ENCODE measurements at places on chromosomes 2 and 18. TPM values are rescaled to one million over a fixed set of nuclear protein-coding genes. Genes with fewer than 3 reads are reported as not detected.

DNA sequence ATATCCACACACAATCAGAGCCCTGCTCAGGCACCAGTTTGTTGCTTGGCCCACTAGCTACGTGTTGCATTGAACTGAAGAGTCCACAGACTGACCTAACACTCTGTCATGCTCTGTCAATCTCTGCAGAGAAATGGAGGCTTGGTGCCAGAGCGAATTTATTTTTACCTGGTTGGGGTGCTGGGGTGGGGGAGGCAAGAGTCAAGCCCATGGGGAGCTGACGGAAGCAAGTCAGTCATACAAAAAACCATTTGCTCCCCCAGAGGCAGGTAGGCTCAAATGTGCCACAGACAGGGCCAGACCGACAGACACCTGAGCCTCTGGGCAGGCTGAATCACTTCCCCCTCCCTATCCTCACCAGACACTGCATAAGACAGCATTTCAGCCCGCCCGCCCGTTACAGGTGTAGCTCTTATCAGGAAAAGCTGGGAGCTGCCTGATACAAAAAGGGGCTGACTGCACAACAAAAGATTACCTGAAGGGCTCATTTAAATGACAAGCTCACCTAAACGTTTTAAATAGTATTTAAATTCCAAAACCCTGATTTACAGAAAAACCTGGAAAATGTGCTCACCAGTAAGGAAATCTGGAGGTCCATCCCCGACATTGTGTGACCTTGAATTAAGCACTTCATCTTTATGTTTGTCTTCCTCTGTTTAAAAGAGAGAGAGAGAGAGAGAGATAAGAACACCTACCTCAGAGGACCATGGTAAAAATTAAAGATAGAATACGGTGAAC lies 2.1 kb upstream of the PCBP1 start:
- peaks cover 70% of the 10 kb centered on the region for H3K4me1 ChIP-seq
- DNase-seq, result peak; percentile 65
- H3K36me3 ChIP-seq, result 0 out of 2 replicates have a peak, but pooled peaks cover 4% of the 10 kb centered on the region
- no peaks in the 10 kb centered on the region for H3K27me3 ChIP-seq

AFF3 gene
- 0.61 TPM for total RNA-seq

DNA sequence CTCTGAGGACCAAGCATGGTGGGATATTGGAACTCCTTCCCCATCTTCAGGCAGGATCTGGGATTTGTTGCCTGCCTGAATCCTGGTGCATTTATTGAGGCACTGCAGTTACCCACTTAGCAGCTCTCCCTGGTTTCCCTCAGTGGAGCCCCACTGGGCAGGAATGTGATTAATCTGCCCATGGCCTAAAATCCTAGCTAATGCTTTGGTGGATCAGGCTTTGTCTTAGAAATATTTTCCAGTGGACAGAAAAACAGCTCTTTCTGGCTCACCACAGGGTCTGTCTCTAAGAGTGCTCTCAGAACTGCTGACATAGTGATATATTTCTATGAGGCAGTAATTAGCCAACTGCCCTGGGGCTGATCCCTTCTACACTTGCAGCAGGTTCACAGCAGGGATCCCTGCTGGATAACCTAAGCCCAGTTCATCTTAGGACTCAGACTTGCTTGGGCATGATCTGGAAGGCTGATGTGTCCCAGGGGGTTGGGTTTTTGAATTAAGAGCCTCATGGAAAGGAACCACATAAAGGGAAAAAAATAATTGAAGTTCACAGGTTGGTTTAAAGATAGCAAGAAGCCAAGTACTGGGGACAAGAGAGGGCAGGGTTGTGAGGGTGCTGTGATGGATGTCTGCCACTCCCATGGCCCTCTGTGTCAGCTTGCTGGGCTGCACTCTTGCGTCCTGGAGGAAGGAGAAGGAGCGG lies 44.3 kb upstream of the ZDBF2 start:
- peak overlapping the region; percentile 30 for H3K27ac ChIP-seq
- H3K36me3 ChIP-seq, result no peaks in the 10 kb centered on the region
- peak; percentile 12 for DNase-seq

- H3K27ac ChIP-seq, result no peak overlapping the region
- H3K4me1 ChIP-seq, result no peaks in the 10 kb centered on the region
- no peak for DNase-seq
- no peaks in the 10 kb centered on the region for H3K36me3 ChIP-seq
- no peak overlapping the region for H3K4me3 ChIP-seq
Observed at GRCh38 chr2:168998609-168999211, 32.4 kb downstream of the ABCB11 start.

SLC4A3 gene
- total RNA-seq, result 23.0 TPM

Data from HCT116 (cell line).